ENCODE measurements at places on chromosomes 6 and 20.

GRCh38 chr6:108518714-108519576 is 41.8 kb upstream of the FOXO3 start:
- DNase-seq: peak; percentile 78

GRCh38 chr20:50743087-50743486 is 11.7 kb downstream of the PARD6B start:
- DNase-seq: peak; percentile 5

DNA sequence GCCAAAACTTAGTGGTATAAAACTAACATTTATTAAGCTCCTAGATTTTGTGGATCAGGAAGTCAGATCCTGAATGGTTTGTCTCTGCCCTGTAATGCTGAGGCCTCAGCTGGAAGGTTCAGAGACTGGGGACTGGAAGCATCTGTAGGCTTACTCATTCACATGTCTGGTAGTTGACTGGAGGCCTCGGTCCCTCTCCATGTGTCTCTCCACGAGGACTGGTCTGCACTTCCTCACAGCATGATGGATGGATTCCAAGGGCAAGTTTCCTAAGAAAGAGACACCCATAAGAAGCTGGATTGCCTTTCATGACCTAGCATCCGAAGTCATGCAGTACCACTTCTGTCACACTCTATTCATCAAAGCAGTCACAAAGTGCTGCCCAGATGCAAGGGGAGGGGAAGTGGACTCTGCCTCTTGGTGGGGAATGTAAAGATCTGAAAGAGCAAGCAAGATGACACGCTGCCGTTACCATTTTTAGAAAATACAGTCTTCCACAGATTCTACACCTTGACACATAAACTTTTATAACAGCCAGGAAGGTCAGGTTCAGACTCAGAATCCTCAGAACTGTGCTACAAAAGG is 17.2 kb upstream of the MDGA1 start:
- no peak for DNase-seq

GRCh38 chr20:54585217-54585616 is 109.8 kb downstream of the DOK5 start:
- DNase-seq: no peak

DNA sequence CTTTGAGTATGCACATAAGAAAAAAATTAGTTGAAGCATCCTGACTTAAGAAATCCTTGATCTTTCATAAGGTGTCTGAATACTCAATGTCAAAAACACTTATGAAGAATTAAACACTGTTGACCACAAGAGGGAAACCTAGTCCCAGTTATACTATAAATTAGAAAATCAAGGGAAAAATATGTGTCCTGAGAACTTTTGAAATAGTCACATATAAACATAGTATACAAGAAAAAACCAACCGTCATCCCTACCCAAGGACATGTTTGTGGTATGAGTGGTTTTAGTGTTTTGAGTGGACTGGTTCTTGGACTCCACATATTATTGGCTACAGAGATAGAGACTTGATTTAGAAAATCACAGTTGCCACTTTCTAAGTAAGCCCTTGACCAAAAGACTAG is 7.6 kb upstream of the HLA-DRA start:
- DNase-seq: no peak

DNA sequence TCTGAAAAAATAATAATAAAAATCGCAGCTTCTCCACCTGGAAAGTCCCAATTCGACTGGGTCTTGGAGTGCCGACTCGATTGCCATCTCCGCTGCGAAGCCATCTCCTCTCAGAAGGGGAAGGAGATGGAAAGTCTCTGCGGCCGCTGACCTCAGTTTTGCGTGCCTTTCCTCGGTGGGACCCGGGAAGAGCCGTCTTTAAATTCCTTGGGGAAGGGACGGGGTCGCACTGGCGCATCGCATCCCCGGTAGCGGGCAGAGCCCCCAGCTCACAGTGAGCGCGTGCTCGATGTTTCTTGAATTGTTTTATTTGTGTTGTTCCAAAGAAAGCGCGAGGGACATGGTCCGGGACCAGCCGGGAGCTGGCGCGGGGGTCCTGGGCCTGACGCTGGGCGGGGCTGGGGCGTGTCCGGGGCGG is 270 bp upstream of the TIAM2 start:
- DNase-seq: no peak

- no peak for DNase-seq
Observed at GRCh38 chr6:55758156-55758937, 117.0 kb downstream of the BMP5 start.

- peak; percentile 77 for DNase-seq
Observed at GRCh38 chr20:20413810-20414281, 45.9 kb downstream of the INSM1 start.

- DNase-seq: no peak
Observed at GRCh38 chr6:23510778-23511510, 615.1 kb upstream of the NRSN1 start.

DNA sequence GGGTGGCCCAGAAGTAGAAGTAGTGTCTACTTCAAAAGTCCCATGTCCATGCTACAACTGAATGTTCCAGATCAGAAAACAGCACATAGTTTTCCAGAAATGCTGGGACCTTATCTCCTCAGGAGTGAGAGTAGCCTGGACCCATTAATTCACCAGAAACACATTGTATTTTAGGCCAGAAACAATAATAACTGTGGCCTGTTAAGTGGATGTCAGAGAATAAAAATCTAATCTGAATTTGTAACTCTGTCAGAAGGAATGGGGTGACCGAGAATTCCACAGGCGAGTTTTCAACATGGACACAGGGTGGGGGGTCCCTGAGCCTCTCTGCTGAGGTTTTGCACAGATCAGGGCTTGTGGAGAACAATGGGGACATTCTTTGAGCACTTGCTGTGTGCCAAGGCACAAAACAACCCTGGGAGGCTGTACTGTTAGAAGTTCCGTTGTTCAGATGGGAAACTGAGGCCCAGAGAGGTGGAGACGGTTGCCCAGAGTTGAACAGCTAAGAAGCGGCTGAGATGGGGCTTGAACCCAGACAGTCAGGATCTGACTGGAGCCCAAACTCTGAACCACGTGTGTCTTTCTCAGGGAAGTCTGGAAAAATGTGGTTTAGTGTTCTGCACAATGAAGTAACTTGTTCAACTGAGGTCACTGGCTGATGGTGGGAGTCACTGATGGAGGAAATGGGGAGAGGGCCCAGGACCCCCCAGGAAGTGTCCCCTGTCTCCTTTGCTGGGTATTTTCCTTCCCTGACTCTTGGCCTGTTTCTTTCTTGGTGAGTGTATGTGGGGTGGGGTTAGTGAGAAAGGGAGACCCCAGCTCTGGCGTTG is 44.2 kb downstream of the SNAI1 start:
- DNase-seq: no peak

DNA sequence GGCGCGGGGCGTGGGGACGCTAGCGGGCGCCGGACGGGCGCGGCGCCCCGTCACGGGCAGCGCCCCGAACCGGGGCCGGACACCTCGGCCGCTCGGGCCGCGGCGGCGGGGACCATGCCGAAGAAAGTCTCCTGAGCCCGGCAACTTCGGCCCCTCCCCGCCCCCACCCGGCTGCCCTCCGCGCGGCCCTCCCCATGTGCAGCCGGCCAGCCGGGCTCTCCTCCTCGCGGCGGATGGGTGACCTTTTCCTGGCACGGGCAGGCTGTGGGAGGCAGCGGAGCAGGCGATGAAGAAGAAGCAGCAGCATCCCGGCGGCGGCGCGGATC is 278 bp downstream of the UST start:
- no peak for DNase-seq

- no peak for DNase-seq
Observed at GRCh38 chr6:152246554-152247337, 390.4 kb downstream of the SYNE1 start.

DNA sequence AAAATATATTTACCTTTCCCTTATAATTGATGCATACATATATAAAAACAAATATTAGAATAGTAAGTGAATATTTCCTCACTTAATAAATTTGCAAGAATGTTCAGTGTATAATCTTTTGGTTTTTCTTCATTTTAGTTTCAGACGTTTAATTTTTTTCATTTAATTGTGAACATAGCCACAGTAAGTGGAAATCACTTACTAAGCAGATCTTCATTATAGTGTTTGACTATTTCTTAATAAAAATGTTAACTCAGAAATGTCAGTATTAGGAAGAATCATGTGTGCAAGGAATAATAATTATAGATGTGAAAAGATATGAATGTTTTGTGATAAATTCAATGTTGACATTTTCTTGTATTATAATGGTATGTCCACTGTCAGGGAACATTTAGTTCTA is 27.4 kb downstream of the STXBP5 start:
- DNase-seq: no peak

GRCh38 chr6:167855825-167856425 is 29.2 kb downstream of the AFDN start:
- DNase-seq: no peak

- no peak for DNase-seq
Observed at GRCh38 chr20:57628047-57628961, 8.1 kb upstream of the ZBP1 start.

GRCh38 chr20:17344790-17345189 is 118.0 kb downstream of the PCSK2 start:
- DNase-seq: no peak

GRCh38 chr6:33420491-33421343 is 852 bp downstream of the SYNGAP1 start:
- no peak for DNase-seq
